ENCODE measurements at places on chromosomes 16 and 17. TPM values are rescaled to one million over a fixed set of nuclear protein-coding genes. Genes with fewer than 3 reads are reported as not detected.

DNA sequence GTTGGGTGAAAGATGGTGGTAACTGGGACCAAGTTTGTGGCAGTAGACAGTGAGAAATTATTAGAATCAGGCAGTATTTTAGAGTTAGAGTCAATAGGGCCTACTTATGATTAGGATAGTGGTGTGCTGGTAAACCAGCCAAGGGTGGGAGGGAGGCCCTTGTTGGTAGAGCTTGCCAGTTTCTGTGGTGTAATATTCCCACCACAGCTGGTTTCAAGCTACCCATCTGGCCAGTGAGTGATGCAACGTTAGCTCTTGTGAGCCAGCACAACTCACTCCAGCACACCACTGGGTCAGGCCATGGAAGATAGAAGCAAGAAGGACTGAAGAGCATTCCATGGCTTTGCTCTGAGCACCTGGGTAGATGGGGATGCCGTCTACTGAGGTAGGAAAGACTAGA, 34.9 kb downstream of the GNAO1 start:
- DNase-seq = no peak

- peak; percentile 82 for DNase-seq
These were observed 9.3 kb downstream of the GIT1 start for GRCh38 chr17:29579866-29580771.

GRCh38 chr16:69469807-69470561, 45.6 kb downstream of the CYB5B start:
- DNase-seq = no peak

DNA sequence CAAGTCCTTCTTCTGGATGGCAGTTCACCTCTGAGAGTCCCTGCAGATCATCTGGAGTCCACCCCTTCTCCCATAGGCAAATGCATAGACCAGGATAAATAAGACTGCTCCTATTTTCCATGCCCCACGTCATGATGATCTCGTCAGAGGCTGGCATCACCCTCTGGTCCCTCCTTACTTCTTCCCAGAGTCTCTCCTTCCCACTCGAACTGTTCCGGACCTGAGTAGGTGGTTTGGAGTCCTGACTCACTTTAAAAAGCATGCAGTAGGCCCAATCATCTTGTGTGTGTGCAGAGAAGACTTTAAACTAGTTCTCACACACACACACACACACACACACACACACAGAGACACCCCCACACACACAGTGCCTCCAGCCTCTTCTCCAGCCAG, 72.0 kb downstream of the SOX9 start:
- no peak for DNase-seq

GRCh38 chr17:45270828-45271418, 9.0 kb upstream of the SPATA32 start:
- no peak for DNase-seq

IKZF3 gene
- total RNA-seq = 0.16 TPM

Data from left ventricle myocardium inferior (tissue), 1 donor.